ENCODE measurements at places on chromosomes 2 and 18.

DNA sequence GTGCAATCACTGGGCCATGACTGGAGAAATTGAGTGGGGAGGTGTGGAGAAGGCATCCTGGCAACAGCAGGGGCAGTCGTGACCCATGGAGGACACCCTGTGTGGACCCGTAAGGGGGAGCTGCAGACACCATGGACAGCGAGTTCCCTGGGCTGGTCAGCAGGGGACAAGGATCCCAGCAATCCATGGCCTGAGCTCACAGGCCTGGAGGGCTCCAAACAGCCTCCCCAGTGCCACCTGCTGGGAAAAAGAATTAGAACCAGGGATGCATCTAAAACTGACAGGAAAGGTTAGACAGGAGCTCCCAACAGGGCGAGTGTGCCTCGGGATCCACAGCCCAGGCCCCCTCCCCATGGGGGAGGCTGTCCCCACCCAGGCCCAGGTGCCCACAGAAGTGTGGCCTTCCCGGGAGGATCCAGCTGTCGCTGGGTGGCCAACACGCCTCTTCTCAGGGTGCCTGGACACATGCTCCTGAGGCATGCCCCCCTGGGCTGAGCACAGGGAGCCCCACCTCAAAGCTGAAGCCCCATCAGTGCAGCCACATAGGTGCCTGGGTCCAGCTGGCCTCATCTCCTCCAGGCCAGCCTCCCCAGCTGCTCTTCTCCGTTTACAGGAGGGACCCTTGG lies 20.5 kb upstream of the KIF1A start:
- no peak for DNase-seq

GRCh38 chr2:56502616-56503015 lies 318.8 kb downstream of the CCDC85A start:
- no peak for DNase-seq

GRCh38 chr2:152552888-152553287 lies 164.4 kb downstream of the PRPF40A start:
- DNase-seq, result no peak

DNA sequence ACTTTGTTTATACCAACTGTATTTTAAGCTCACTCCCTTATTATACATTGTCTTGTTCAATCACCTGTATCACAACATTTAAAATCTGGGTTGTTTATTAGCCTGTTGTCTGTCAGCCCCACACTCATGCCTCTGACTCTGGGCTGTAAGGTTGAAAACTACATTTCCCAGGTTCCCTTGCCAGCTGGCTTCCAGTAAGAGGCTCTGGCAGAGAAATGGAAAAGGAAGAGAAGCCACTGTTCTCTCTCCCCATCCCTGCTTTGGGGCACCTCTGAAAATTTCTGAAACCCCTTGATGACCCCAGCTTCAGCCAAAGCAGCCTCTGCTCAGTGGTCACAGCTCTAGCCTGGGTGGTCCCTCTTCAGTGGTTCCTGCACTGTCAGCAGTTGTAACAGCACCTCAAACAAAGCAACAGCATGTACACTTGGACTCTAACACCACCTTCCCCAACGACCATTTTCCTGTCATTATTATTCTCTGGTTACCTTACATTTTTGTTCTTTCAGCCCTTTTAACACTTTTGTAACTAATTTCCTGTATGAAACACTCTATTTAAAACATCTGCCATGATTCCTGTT lies 108.9 kb upstream of the LGALSL start:
- DNase-seq, result no peak

- no peak for DNase-seq
Observed at GRCh38 chr2:108169982-108170625, 69.7 kb upstream of the SULT1C3 start.

GRCh38 chr2:178542569-178542968 lies 62.3 kb downstream of the PLEKHA3 start:
- no peak for DNase-seq

DNA sequence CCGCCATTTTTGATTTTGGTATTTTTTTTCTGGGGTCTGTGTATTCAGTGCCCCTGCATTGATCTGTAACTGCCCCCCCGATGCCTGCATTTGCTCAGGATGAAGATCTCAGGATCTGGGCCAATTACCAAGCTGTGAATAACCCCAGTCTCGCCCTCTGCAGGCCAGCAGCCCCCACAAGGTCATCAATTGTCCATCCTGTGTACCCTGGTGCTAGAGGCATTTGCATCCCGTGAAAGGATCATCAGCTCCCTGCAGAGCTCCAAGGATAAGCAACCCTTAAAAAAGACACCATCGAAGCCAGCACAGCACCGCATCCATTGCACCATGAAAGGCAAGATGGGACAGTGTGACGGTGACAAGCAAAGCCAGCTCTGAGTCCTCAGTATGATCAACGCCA lies 154.1 kb upstream of the KLHL29 start:
- no peak for DNase-seq

- DNase-seq, result no peak
Observed at GRCh38 chr2:237867465-237867864, 8.0 kb downstream of the RAMP1 start.

- DNase-seq, result no peak
Observed at GRCh38 chr2:9086465-9086864, 83.0 kb upstream of the MBOAT2 start.

- DNase-seq, result no peak
Observed at GRCh38 chr2:204946892-204947291, 401.6 kb downstream of the PARD3B start.

DNA sequence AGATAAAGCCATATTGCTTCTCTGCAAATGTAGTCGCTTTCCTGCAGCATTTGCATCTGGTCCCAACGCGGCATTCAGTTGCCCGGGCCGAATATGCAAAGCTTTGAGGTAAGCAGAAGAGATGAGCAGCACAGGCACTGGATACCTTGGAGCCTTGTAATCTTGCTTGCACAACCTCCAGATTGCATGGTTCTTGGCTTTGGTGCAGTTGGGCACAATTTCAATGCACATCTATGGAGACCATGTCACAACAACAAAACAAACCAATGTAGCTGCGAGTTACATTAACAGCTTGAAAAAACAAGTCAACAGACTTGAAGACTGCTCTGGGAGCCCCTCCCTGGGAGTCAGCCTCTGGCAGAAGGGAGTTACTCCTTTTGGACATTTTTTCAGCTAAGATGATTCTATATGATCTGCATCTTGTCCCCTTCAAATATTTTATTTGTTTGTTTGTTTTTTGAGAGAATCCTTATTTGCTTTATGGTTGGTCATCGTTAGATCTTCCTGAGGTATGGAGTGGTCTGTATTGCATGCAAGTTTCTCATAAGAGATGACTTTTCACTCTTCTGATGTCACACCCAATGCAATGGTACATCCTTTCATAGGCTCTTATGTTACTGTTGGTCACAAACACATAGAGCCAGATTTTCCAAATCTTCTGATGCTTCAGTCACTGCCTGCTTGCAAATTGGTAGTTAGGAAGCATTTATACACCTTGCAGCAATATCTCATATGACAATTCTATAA lies 113.5 kb downstream of the EFEMP1 start:
- DNase-seq, result no peak

GRCh38 chr2:217727801-217728200 lies 275.0 kb downstream of the TNS1 start:
- no peak for DNase-seq

GRCh38 chr2:68357605-68358337 lies 7.3 kb upstream of the PLEK start:
- no peak for DNase-seq

DNA sequence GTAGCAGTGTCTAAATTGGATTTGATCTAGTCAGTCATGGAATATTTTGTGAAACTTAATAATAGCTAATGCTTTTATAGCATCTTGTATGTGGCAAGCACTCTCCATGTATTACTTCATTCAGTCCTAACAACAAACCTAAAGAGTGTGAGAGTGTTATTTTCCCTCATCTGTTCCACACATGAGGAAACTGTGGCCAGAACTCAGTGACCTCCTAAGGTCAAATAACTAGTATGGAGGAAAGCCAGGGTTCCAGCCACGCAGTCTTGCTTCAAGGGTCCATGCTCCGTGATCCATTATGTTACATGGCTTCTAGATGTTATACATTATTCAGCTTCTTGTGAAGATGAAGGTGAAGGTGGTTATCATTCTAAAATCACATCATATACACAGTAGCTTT lies 45.5 kb downstream of the TWSG1 start:
- DNase-seq, result no peak

DNA sequence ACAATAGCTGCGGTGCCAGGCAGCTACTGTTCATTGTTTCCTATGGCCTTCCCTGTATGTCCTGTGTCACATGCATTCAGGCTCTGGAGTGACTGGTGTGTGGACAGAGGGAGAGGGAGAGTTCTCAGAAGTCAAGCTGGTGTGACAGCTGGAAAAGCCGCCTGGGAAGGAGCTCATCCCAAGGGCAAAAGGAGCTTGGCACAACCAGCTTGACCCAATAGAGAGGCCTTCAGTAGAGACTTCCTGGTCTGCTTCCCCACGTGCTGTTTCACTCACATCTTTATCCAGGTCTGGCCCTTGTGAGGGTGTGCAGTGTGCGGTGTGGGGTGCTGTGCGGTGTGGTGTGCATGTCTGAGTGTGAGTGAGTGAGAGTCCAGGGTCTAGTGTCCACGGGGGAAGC lies 11.1 kb upstream of the NT5DC4 start:
- no peak for DNase-seq

- no peak for DNase-seq
Observed at GRCh38 chr2:230968921-230969658, 26.8 kb upstream of the SPATA3 start.

DNA sequence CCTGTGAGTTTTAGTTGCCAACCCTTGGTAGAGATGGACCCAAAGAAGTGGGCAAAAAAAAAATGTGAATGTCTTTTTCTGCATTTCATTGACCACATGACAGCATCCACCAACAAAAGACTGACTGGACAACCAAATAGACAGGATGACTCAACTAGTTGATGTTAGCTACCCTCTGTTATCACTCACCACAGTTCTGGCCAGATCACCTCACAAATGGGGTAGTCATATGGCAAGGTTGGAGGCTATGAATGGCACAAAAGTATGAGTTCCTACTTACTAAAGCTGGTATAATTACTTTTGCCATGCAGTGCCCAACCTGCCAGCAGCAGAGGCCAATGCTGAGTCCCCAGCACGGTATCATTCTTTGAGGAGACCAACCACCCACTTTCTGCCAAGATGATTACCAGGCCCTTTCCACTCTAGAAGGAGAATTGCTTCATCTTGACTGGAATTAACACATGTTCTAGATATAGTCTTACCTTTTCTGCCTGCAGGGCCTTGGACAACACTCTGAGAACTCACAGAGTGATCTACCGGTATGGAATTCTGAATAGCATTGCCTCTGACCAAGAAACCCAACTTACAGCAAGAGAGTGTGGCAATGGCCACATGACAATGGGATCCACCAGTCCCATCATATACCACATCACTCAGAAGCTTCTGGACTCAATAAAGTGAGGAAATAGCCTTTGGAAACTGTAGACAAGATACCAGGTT lies 20.1 kb upstream of the TCF7L1 start:
- no peak for DNase-seq

DNA sequence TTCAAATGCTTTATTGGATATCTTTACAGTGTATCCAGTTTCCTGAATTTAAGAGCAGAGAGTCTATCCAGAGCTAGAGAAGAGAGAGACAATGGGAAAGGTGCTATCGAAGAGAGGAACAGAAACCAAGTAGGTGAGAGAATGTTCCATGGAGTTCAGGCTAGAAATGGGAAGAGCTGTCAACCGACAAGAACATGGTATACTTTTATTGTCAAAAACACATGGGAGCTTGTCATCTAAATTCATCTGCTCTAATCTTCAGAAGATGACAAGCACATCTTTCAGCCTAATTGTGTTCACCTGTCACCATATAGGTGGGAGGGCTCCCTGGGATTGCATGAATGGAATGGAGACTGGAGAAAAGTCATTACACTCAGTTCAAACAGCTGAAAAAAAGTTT lies 690.4 kb upstream of the LRATD1 start:
- no peak for DNase-seq

- DNase-seq, result peak; percentile 30
Observed at GRCh38 chr18:41906528-41907146, 48.4 kb upstream of the PIK3C3 start.

GRCh38 chr2:216555274-216555673 lies 56.6 kb downstream of the RPL37A start:
- no peak for DNase-seq

GRCh38 chr2:140814141-140814540 lies 1316.7 kb downstream of the LRP1B start:
- no peak for DNase-seq

- DNase-seq, result no peak
Observed at GRCh38 chr2:119477113-119477505, 45.5 kb downstream of the TMEM37 start.

DNA sequence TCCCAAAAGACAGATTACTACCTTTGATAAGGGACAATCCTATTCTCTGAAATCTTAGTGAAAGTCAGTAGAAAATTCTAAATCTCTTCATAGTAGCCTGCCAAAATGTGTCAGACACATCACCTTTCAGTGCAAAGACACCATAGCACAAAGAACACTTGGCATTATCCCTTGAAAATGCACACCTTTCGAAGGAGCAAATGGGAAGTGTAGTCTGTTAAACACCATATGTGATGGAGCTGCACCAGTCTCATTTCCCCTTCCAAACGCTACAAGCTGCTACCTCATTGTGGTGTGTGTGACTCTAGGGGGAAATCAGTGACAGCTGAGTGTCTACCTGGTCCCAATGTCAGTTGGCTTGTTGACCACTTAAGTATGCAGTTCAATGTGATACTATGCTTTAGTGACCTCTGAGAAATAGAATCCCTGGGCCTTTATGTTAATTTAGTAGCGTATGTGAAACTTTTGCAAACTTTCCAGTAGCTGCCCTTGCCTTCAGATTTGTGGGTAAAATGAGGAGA lies 551.7 kb downstream of the ARHGAP15 start:
- DNase-seq, result no peak

DNA sequence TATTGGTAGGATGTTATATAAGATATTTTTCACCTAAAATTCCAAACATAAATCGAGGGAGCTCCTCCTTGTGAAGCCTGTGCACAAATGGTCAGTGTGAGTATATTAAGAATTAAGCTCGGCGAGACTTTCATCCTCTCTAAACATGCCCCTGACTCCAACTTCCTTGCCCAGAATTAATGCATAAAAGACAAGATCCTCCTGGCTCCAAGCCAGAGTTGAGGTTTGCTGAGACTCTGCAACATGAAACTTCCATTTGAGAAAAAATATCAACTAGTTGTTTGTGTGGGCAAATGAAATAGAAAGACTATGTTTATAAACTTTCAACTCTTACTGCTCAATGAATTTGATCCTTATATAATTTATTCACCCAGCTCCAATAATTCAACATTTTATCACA lies 68.1 kb downstream of the CCDC178 start:
- DNase-seq, result no peak

GRCh38 chr2:15050483-15050882 lies 418.0 kb downstream of the LRATD1 start:
- peak; percentile 49 for DNase-seq

DNA sequence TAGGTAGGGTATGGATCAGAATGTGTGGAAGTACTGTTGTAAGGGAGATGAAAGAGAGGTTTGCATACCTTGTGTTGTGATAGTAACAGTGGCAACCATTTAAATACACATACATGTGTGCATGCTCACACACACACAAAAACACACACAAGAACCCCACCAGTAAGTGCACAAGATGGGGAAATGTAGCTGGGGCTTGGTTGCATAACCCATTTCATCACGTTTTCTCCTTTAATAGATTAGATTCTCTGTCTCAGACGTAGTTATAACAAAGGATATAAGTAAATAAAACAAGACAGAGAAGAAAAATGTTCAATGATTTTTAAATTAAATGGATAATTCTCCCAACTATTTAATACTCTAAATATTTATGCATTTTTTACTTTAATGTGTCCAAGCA lies 13.4 kb downstream of the ARHGAP15 start:
- DNase-seq, result no peak
